Kasumi-1 (cell line): ENCODE measurements at places on chromosomes 11 and 22.

GRCh38 chr11:2587976-2588748 lies 111.6 kb downstream of the KCNQ1OT1 start:
- no peak for DNase-seq

DNA sequence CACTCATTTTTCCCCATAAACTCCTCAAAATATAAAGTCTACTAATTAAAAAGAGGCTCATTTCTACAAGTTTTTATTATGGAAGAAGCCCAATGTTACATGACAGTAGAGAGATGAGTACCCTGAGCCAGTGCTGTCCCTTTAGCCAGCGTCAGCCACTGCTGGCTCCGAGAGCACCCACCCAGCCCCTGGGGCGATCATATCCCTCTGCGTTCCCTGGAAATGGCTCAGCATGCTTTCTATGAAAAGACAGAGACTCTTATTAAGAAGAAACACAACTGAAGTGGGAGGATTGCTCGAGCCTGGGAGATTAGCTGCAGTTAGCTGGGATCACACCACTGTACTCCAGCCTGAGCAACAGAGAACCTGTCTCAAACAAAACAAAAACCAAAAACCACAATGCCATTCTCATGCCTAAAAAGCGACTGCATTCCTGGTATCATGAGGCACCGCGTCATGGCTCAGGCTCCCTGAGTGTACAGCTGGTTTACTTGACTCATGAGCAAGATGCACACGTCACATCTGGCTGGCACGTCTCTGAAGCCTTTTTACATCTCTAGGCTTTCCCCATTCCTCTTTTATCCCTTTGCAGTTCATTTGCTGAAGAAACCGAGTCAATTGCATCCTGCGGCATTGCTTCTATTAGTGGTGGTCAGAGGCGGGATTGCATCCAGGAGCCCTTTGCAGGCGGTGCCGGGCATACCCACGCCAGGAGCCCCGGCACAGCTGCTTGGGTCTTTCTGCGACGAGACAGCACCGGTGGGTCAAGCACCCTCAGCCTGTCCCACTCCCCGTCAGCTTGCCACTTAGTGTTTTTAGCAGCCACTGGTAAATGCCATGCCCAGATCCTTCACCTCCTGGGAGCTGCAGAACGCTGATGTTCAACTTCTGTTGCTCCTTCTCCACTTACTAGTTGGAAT lies 119.9 kb downstream of the CTTN start:
- no peak for DNase-seq

- no peak for DNase-seq
Measured at GRCh38 chr11:108568195-108568858, 25.2 kb downstream of the EXPH5 start.

DNA sequence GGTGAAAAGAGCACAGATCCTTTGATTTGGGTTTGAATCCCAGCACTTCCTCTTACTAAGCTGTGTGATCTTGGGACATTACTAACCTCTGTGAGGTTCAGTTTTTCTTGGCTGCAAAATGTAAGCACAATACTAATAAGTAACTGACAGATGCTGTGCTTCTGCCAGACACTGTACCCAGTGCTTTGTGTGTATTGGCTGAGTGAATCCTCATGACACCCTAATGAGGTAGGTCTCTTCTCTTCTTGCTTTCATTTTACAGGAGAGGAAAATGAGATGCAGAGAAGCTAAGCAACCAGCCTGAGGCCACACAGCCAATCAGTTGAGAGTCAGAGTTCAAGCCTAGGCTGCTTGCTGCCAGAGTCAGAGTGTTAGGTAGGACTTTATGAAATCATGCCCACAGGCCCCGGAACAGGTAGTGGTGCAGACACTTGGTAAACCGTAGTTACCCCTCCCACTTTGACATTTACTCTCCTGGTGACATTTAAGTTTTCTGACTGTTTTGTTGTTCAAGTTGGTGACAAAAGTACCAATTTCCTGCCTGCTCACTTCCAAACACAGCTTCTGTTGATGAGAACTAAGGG lies 21.2 kb downstream of the PTPRJ start:
- no peak for DNase-seq

GRCh38 chr22:37120569-37121340 lies 11.2 kb upstream of the TMPRSS6 start:
- DNase-seq = no peak

GRCh38 chr22:50268655-50269113 lies 1.5 kb downstream of the MAPK11 start:
- no peak for DNase-seq

- no peak for DNase-seq
Measured at GRCh38 chr22:46557736-46558480, 20.5 kb upstream of the CELSR1 start.

DNA sequence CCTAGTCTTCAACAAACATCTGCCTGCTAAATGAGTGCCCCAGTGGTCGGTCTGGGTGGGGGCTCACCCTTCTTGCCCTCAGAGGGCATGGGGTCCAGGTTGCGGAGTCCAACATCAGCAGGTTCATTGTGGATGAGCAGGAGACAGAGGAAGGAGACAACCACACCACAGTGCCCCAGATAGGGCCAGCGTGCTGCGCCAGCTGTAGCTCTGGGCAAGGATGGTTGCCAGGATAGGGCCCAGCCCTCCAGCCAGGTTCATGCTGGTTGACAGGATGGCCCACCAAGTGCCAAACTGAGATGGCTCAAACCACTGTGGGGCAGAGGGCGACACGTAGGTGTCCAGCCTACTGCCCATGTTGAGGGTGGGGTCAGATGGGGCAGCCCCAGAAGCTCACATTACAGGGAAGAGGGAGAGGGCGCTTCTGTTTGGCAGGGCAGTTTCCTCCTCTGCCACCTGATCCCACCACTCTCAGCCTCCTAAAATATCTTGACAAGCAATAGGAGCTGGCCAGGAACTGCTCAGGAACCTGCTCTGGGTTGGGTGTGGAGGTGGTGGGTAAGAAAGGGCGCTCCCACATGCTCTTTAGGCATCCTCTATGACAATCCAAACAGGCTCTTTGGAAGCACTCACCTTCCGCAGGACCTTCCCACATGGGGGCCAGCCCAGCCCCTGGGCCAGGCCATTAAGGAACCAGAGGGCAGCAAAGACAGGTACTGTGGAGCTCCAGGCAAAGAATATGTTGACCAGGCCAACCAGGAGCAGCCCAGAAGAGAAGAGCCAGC lies 2.9 kb downstream of the SLC37A4 start:
- DNase-seq = no peak

DNA sequence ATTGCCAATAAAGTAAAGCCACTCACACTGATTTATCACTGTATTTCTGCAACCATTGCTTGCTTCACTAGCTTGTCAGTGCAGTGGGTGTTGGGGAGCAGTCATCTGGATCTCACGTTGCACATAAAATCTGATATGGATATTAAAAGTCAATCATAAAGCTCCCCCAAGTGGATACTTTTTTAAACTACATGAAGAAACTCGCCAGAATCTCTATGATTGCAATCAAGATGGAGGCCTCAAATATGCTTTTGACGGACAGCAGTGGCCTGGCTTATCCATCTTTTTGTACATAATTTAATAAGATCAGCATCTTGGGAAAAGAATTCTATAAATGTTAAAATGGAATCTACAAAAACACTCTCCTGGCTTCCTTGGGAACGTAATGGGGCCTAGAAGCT lies 137.7 kb downstream of the WT1 start:
- peak; percentile 71 for DNase-seq

DNA sequence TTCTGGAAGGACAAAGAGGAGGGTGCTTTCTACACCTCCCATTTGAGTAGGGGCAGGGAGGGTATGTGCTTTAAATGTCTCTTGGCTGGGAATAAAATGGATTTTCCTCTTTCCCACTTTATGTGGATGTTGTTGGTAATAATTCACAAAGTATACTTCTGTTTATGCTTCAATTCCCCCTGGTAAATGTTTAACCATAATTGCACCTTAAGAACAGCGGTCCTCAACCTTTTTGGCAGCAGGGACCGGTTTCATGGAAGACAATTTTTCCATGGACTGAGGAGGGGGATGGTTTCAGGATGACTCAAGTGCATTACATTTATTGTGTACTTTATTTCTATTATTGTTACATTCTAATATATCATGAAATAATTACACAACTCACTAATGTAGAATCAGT lies 4.0 kb upstream of the TP53AIP1 start:
- no peak for DNase-seq

- DNase-seq = peak; percentile 8
Measured at GRCh38 chr22:37368058-37368457, 59.2 kb downstream of the ELFN2 start.

GRCh38 chr22:37808294-37808657 lies 542 bp downstream of the GCAT start:
- DNase-seq = no peak

GRCh38 chr22:50444663-50445062 lies 30.2 kb downstream of the SBF1 start:
- DNase-seq = no peak

GRCh38 chr22:48806227-48806781 lies 1021.4 kb downstream of the BRD1 start:
- DNase-seq = no peak

DNA sequence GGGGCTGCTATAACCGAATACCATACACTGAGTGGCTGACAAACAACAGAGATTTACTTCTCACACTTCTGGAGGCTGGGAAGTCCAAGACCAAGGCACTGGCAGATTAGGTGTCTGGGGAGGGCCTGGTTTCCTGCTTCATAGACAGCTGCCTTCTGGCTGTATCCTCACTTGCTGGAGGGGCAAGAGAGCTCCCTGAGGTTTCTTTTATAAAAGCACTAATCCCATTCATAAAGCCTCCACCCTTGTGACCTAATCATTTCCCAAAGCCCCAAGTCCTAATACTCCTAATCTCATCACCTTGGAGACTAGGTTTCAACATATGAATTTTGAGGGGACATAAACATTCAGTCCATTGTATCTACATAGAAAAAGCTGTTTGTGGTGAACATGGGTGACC lies 131.8 kb downstream of the KIRREL3 start:
- DNase-seq = no peak

DNA sequence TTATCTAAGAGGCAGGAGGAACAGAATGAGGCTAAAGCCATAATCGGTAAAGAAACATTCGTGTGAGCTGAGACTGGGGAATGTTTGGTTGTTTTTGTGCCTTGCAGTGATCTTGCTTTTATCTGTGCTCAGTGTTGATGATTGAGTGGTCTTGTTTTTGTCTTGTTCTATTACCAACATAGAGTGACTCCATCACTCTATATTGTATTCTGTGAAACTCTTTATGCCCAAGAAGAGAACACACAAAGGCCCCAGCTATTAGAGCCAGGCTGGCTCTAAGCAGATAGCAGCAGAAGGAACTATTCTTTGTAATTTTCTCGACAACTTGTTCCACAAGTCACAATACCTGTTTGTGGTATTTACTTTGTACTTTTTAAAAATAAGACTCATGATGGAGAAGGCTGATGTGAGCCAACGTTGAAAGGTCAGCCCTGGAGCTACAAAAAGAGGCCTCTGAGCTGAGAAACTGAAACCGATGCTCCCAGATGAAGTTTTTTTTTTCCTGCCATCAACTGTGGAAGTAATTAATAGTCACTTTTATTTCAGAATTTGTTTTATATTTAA lies 68.4 kb downstream of the LARGE1 start:
- no peak for DNase-seq

DNA sequence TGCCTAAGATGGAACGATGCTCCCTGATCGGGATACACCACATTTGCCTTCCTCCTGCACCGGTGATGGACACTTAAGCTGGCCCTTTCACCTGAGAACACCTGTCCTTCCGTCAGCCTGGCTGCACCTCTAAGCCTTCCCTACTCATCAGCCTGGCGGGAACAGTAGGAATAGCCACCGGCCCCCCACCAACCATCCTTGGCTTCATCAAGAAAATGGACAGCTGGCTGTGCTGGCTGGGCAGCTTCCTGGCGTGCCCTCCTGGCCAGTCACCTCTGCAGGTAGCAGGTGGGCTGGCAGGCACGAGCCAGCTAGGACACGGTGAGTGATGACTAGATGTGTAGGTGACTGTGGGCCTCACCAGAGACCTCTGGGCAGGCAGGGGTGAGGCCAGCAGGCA lies 142.8 kb downstream of the CTTN start:
- DNase-seq = no peak

GRCh38 chr22:36384766-36385481 lies 2.8 kb downstream of the MYH9 start:
- DNase-seq = peak; percentile 66
